ENCODE measurements at places on chromosomes 2 and 18. TPM values are rescaled to one million over a fixed set of nuclear protein-coding genes. Genes with fewer than 3 reads are reported as not detected.

The TANC1 gene
- 16.2 TPM for total RNA-seq

GRCh38 chr2:152200565-152201465 is 25.3 kb upstream of the STAM2 start:
- DNase-seq: peak; percentile 38

The SGPP2 gene
- total RNA-seq: 3.0 TPM

GRCh38 chr2:20617081-20617575 is 33.8 kb downstream of the HS1BP3 start:
- DNase-seq: peak; percentile 77

- no peak for DNase-seq
Measured at GRCh38 chr2:158242280-158242679, 140.6 kb downstream of the UPP2 start.

- no peak for DNase-seq
Measured at GRCh38 chr18:36454848-36455458, 157.4 kb downstream of the FHOD3 start.

The C2orf80 gene
- not detected for total RNA-seq

The CXCR1 gene
- not detected for total RNA-seq

DNA sequence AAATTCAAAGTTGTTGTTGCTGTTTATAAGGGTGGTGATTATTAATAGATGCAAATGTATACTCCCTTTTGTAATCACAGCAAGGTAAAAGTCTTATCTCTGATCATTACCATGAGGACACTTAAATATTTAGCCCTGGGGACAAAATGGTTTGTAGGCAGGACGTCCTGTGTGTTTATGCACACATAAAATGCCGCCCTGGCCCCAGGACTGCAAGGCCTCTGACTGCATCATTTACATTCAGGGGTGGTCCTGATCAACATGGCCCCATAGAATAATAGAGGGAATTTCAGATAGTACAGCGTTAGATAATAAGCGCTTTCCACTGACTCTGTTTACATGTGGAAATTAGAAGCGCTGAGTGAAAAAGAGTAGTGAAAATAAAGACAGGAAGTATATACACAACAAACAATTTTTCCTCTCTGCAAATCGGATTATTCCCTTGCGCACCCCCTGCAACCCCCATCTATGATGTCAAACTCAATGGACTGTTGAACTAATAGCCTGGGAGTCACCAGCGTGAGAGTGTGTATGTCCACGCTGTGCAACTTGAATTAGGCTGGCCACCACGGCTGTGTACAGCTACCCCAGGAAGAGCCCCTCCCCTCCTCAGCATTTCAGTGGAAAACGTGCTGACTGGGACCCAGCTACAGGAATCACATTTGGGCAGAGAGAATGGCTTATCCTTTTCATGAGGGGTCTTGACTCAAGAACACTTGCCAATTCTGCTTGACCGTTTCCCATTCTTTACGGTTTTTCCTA is 291.5 kb downstream of the SOX11 start:
- no peak for DNase-seq

The DSG4 gene
- 0.31 TPM for total RNA-seq

The PLEKHA3 gene
- 22.8 TPM for total RNA-seq

- DNase-seq: no peak
Measured at GRCh38 chr2:55311444-55311870, 42.4 kb upstream of the MTIF2 start.

- DNase-seq: no peak
Measured at GRCh38 chr2:196379600-196379999, 208.2 kb upstream of the STK17B start.

All from testis (tissue), 5 donors.